ENCODE measurements at places on chromosomes 6 and 20.

DNA sequence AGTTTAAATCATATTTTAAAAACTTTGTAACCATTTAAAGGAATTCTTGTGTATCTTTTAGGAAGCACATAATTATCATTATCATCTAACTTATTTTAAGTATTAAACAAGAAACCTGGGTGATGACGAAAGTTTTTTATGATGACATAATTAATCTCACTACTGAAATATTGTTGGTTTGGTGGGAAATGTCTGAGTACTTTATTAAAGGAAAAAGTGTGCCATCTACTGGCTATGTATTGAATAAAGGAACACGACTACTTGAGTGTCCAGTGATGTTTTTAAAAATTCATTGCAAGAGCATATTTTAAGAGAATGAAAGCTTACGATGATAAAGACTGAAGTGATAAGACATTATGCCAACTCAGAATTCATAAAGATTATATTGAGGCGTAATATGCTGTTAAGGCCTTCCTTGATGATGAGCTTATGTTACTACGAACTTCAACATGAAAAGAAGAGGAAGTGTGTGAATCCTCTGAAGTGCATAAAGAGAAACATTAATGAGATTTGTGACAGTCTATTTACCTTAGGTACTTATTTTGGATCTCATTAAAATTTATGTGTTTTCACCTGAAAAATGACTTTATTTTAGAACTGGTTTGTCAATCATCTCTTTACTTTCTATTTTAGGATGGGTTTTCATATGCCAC, 12.0 kb upstream of the TRMT11 start:
- H3K27me3 ChIP-seq: no peaks in the 10 kb centered on the region
- H3K27ac ChIP-seq: no peak overlapping the region
- DNase-seq: peak; percentile 55
- H3K4me1 ChIP-seq: no peaks in the 10 kb centered on the region

DNA sequence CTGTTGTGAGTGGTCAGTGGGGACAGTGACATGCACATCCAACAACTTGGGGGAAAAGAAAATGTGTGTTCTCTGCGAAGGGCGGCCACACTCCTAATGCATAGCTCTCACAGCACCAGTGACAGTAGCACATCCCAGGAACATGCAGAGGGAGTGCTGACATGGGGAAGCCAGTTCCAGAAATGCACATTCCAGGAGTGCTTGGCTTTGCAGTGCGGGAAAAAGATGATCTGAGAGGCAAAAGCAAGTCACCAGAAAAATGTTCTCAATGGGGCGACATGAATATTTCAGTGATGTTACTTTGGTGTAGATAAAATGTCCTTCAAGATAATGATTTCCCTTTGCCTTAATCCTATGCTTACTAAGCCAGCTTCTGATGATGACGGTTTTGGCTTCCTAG, 42.9 kb upstream of the PDE10A start:
- no peak for DNase-seq
- H3K36me3 ChIP-seq: no peaks in the 10 kb centered on the region
- H3K27ac ChIP-seq: no peak overlapping the region

- peaks cover 12% of the 10 kb centered on the region for H3K36me3 ChIP-seq
- no peaks in the 10 kb centered on the region for H3K27me3 ChIP-seq
- no peaks in the 10 kb centered on the region for H3K4me1 ChIP-seq
- DNase-seq: no peak
Measured at GRCh38 chr20:62047666-62048345, 17.9 kb downstream of the TAF4 start.

- peak overlapping the region; percentile 57 for H3K4me3 ChIP-seq
- H3K27ac ChIP-seq: no peak overlapping the region
- H3K4me1 ChIP-seq: peaks cover 9% of the 10 kb centered on the region
- peak; percentile 27 for DNase-seq
- H3K36me3 ChIP-seq: no peaks in the 10 kb centered on the region
- H3K27me3 ChIP-seq: peaks cover 62% of the 10 kb centered on the region
Measured at GRCh38 chr6:150143516-150144293, 861 bp downstream of the PPP1R14C start.

GRCh38 chr6:84242265-84242664, 14.8 kb upstream of the CEP162 start:
- H3K4me1 ChIP-seq: no peaks in the 10 kb centered on the region
- H3K27ac ChIP-seq: no peak overlapping the region
- no peaks in the 10 kb centered on the region for H3K36me3 ChIP-seq
- no peak overlapping the region for H3K4me3 ChIP-seq

GRCh38 chr20:3111995-3112394, 27.5 kb upstream of the AVP start:
- H3K4me3 ChIP-seq: no peak overlapping the region
- H3K27ac ChIP-seq: no peak overlapping the region
- no peaks in the 10 kb centered on the region for H3K4me1 ChIP-seq
- H3K36me3 ChIP-seq: peaks cover 8% of the 10 kb centered on the region
- no peaks in the 10 kb centered on the region for H3K27me3 ChIP-seq
- no peak for DNase-seq

- H3K27me3 ChIP-seq: no peaks in the 10 kb centered on the region
- no peaks in the 10 kb centered on the region for H3K4me1 ChIP-seq
- no peak for DNase-seq
- no peaks in the 10 kb centered on the region for H3K36me3 ChIP-seq
Measured at GRCh38 chr6:125700581-125701353, 48.7 kb upstream of the HEY2 start.

GRCh38 chr20:22844959-22845358, 190.2 kb upstream of the SSTR4 start:
- H3K4me3 ChIP-seq: no peak overlapping the region
- no peaks in the 10 kb centered on the region for H3K27me3 ChIP-seq
- no peak overlapping the region for H3K27ac ChIP-seq
- no peak for DNase-seq
- H3K36me3 ChIP-seq: no peaks in the 10 kb centered on the region

- H3K27me3 ChIP-seq: no peaks in the 10 kb centered on the region
- H3K36me3 ChIP-seq: peaks cover 4% of the 10 kb centered on the region
- no peaks in the 10 kb centered on the region for H3K4me1 ChIP-seq
- no peak overlapping the region for H3K4me3 ChIP-seq
Measured at GRCh38 chr20:58708246-58708931, 15.8 kb downstream of the NPEPL1 start.

GRCh38 chr20:39619271-39619785, 657.2 kb downstream of the DHX35 start:
- no peak overlapping the region for H3K27ac ChIP-seq
- H3K27me3 ChIP-seq: no peaks in the 10 kb centered on the region
- no peak overlapping the region for H3K4me3 ChIP-seq

DNA sequence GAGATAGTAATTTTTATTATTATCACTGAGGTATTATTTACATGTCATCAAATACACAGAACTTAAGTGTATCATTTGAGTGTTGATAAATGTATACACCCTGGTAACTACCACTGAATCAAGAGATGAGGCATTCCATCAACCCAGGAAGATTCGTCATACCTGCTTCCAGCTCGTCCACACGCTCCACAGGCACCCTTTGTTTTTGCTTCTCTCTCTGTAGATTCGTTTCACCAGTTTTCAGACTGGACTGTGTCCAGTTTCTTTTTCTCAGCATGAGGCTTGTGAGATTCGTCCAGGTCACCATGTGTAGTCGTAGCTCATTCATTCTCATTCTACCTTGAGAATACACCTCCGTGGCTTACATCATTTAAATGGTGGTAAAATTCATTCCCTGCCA, 64.5 kb downstream of the BFSP1 start:
- H3K4me3 ChIP-seq: no peak overlapping the region
- H3K27ac ChIP-seq: no peak overlapping the region
- H3K4me1 ChIP-seq: no peaks in the 10 kb centered on the region
- no peaks in the 10 kb centered on the region for H3K36me3 ChIP-seq

- H3K27ac ChIP-seq: no peak overlapping the region
- H3K36me3 ChIP-seq: no peaks in the 10 kb centered on the region
- no peak overlapping the region for H3K4me3 ChIP-seq
- no peaks in the 10 kb centered on the region for H3K4me1 ChIP-seq
- H3K27me3 ChIP-seq: no peaks in the 10 kb centered on the region
Measured at GRCh38 chr6:110654096-110654820, 161.0 kb downstream of the CDK19 start.

DNA sequence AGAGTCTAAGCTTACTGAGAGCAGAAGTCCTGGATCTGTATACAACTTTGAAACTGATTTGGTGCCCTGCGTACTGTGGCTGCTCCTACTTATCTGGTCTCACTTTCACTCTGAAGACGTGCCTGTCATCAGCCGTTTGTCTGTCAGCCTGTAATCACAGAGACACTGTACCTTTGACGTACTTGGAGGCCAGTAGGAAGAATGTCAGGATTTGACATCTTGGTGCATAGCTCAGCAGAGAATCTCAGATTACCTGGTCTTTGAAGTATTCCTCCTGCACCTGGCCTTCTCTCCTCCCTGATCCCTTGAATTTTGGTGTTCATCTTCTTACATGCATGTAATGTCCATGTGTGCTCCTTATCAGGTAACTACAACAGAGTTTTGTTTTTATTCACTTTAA, 37.7 kb downstream of the DSE start:
- peaks cover 3% of the 10 kb centered on the region for H3K4me1 ChIP-seq
- no peak overlapping the region for H3K27ac ChIP-seq
- no peak for DNase-seq
- H3K4me3 ChIP-seq: no peak overlapping the region
- no peaks in the 10 kb centered on the region for H3K27me3 ChIP-seq

DNA sequence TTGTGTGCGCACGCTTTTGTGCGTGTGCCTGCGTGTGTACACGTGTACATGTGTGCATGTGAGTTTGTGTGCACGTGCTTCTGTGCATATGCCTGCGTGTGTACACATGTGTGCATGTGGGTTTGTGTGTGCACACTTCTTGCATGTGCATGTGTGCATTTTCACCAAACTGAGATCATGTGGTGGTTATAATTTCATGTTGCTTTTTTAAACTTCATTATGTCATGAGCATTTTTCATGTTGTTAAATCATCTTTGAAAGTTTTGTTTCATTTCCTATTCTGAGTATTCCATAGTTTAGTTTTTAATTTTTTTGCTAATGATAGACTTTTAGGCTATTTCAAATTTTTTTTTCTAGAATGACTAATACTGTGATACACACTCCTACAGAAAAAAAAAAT, 6.4 kb upstream of the CST3 start:
- DNase-seq: no peak
- H3K27ac ChIP-seq: no peak overlapping the region
- H3K4me1 ChIP-seq: no peaks in the 10 kb centered on the region
- H3K27me3 ChIP-seq: no peaks in the 10 kb centered on the region

DNA sequence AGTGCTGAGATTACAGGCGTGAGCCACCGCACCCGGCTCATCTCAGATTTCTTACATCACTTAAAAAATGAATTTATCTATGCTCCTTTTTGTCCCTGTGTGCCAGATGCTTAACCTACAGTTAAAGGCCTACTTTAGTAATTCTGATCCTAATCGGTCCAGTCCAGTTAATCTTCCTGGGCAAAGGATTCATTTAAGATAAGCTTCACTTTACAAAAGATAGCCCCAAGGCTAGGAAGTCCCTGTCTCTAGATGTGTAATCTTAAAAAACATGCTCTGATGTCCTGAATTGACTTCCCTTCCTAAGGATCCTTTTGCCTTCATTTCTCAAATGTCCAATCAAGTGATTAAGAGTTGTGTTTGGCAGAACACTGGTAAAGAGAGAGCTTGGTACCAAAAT, 68.4 kb upstream of the IPCEF1 start:
- H3K4me1 ChIP-seq: no peaks in the 10 kb centered on the region
- no peaks in the 10 kb centered on the region for H3K27me3 ChIP-seq
- H3K36me3 ChIP-seq: peaks cover 12% of the 10 kb centered on the region
- no peak overlapping the region for H3K4me3 ChIP-seq

GRCh38 chr6:140107216-140107615, 732.8 kb upstream of the CITED2 start:
- no peaks in the 10 kb centered on the region for H3K4me1 ChIP-seq
- H3K36me3 ChIP-seq: no peaks in the 10 kb centered on the region
- H3K27me3 ChIP-seq: no peaks in the 10 kb centered on the region
- H3K4me3 ChIP-seq: no peak overlapping the region
- DNase-seq: no peak

DNA sequence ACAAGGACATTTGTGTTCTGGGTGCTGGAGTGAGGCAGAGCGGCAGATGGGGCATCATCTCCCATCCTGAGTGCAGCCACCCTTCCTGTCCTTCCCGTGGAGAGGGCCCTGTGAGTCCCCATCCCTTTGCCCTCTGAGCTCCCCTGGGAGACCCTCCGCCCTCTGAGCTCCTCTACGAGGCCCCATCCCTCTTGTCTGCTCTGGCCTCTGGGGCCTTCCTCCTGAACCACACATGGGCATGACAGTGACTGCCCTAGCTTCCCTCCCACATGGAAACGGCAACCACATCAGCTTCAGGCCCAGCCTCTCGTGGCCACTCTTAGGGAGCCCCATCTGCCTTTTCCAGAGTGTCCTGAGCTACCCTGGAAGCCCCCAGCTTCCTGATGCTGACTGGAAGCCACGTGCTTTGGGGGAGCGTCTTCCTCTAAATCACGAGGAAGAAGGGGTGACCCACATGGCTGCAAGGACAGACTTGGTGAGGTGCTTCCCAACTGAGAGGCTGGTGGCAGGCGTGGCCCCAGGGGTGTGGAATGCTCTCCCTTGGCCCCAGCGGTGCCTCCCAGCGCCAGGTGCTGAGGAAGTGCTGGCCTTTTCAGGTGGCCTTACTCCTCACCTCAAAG, 52.6 kb downstream of the GINS1 start:
- DNase-seq: no peak
- H3K4me3 ChIP-seq: no peak overlapping the region
- H3K27me3 ChIP-seq: no peaks in the 10 kb centered on the region
- H3K4me1 ChIP-seq: no peaks in the 10 kb centered on the region
- H3K27ac ChIP-seq: no peak overlapping the region
